ENCODE measurements at places on chromosomes 2 and 18.
A peak's percentile ranks its signal among the peaks of the same experiment; 100 is the strongest.

DNA sequence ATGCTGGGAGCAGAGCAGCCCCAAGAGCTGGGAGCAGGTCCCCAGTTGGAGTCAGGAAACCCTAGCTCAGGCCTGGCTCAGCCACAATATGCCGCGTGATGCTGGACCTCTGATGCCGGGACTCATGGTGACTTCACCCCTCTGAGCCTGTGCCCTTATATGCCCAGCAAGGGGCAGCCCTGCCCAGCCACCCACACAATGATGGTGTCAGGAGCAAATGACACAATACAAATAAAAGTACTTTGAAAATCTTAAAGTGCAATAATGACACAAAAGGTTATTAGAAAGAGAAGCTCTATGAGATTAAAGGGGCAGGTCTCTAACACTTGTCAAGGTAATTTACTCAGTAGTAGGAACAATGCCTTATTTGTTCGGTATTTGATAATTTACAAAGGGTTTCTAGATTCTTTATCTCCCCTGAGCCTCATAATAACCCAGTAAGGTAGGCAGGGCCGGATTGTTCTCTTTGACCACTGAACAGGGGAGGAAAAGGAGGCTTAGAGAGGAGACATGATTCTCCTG lies 18.3 kb upstream of the KIF3C start:
- no peak for DNase-seq

DNA sequence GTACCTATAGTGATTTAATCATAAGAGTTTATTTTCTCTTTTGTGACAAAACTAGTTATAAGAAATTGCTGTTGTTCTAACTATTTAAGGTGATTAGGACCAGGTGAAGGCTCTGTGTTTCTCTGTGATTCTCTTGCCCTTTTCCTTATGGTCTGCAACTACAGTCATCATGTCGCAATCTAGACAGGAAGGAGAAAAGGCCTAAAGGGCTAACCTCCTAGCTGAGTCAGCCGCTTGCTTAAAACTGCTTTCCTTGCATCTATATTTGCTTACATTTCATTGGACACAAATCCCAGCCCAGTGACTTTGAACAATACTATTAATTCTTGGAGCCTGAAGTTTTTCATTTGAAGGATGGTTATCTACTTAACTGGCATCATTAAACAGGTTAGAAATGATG lies 93.1 kb downstream of the PIK3C3 start:
- peak; percentile 97 for DNase-seq

- peak; percentile 93 for DNase-seq
Observed at GRCh38 chr18:59779979-59780378, 82.8 kb upstream of the CCBE1 start.

DNA sequence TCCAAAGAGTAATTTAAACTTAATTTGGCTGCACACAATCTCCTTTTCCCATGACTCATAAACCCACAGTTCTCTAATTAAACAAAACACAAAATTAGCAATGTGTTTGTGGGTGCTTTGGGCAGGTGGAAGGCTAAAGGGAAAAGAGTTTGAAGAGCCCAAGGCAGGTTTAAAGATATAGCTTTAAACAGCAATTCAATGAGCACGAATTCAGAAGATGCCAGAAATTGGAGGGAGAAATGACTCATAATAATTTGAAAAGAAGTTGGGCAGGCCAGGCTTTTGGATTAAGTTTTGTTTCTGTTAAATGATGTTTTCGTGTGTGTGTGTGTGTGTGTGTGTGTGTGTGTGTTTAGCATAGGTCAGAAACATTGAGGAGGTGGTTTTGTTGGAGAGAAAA lies 594.8 kb upstream of the ZEB2 start:
- peak; percentile 14 for DNase-seq

GRCh38 chr2:162164802-162165201 lies 12.8 kb upstream of the GCG start:
- no peak for DNase-seq

DNA sequence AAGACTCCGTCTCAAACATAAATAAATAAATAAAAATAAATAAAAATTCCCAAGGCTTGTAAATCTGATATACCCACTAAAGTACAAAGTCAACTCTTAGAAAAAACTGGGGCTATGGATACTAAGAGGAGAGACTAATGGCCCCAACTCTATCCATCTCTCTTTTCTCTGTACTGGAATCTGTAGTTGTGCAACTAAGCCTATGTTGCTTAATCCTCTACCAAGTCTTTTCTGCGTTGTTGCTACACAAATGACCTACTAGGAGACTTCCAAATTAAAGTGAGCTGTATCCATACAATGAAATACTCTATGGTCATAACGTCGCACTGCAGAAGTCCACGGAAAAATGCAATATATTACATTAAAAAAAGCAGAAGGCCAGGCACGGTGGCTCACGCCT lies 8.1 kb downstream of the MRPS5 start:
- DNase-seq, result peak; percentile 25

GRCh38 chr2:241265506-241265905 lies 50.0 kb downstream of the HDLBP start:
- no peak for DNase-seq

DNA sequence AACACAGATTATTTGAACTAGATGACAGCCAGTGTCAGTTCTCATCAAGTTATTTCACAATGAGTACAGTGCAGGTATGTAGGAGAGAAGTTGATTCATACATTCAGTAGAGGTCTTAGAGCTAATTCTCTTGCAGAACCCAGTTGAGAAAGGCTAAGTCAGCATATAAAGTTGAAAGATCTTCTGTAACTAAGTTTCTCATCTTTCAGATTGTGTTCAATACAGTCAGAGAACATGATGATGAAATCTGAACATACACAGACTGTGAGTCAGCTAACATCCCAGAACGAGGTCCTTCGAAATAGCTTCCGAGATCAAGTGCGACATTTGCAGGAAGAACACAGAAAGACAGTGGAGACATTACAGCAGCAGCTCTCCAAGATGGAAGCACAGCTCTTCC lies 41.9 kb upstream of the LIMS1 start:
- DNase-seq, result peak; percentile 99

DNA sequence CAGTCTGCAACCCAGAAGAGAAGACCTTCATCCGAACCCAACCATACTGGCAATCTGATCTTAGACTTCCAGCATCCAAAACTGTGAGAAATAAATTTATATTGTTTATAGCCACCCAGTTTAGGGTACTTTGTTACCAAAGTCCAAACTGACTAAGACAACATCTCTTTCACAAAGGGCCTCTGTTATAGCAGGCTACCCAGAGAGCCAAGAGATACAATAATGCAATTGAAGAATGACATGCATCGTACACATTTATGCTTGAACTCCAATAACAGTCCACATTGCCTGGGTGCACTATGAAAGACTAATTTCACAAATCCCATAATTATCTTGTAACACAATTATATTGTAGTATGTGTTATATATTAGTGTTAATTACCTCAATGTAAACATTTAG lies 39.1 kb upstream of the ANKRD44 start:
- no peak for DNase-seq

- no peak for DNase-seq
Observed at GRCh38 chr2:186716004-186716403, 22.1 kb downstream of the FAM171B start.

DNA sequence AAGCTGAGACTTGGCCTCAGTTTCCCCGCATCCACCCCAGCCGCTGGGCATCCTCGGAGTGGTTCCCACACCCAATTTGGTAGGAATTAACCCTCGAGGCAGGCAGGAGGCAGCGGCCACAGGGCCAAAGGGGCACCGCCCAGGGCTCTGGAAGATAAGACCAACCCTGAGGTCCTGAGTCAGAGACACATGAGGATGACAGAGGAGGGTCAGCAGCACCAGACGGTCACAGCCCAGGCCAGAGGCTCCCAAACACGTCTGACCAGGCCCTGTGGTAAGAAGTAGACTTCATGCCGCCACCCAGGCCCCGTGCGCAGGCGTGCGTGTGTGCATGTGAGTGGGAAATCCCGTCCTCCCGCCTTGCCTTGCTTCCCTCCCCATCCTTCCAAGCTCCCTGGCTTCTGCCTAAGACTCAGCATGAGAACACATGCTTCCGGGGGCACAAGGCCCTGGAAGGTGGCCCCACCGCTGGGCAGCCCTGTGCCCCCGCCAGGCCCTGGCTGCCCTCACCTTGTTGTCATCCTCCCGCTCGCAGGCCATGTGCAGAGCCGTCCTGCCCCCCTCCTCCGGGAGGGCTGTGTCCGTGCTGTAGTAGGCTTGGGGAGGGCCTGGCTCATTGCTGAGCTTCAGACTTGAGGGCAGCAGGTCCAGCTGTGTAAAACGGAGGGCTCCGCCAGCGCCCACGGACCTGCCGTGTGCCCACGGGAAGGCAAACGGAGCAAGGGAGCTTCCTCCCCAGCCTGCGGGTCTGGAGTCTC lies 46.3 kb downstream of the ANKMY1 start:
- no peak for DNase-seq

GRCh38 chr2:185291035-185291647 lies 447.5 kb upstream of the FSIP2 start:
- DNase-seq, result peak; percentile 65

DNA sequence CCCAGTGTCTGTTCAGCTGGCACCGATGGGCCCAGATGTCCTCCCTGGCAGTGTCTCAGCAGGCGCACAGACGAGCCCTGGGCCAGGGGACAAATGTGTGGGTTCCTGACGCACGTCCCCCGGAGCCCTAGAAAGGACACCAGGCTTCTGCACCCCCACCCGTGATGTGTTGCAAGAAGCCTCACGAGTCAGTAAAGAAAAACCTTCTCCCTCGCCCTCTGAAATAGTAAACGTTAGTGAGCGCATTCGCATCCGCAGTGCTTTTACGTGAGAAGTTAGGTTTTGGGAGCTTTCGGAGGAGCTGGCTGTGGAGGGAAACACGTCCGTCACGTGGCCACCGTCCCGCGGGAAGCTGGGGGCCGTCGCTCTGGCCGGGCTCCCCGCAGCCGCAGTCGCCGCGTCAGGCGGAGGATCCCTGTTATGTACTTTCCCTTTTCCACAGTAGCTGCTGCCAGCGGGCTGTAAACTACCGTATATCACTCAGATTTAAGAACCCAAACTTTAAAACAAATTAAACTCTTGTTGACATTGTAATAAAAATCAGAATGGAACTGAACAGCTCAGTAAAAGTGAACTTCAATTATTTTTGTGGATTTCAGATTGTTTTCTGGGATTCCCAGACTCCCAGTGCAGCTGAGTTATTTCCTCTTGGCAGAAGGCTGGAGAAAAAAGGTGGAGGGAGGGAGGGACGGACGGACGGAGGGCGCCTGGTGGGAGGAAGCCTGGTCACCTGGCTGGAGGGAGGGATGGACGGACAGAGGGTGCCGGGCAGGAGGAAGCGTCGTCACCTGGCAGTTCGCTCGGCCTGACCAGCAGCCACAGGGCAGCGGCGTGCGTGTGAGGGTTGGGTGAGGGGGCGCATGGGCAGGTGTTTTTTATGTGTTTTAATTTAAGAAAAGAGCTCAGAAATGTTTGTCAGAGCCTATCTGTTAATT lies 112.1 kb downstream of the NFATC1 start:
- peak; percentile 75 for DNase-seq

DNA sequence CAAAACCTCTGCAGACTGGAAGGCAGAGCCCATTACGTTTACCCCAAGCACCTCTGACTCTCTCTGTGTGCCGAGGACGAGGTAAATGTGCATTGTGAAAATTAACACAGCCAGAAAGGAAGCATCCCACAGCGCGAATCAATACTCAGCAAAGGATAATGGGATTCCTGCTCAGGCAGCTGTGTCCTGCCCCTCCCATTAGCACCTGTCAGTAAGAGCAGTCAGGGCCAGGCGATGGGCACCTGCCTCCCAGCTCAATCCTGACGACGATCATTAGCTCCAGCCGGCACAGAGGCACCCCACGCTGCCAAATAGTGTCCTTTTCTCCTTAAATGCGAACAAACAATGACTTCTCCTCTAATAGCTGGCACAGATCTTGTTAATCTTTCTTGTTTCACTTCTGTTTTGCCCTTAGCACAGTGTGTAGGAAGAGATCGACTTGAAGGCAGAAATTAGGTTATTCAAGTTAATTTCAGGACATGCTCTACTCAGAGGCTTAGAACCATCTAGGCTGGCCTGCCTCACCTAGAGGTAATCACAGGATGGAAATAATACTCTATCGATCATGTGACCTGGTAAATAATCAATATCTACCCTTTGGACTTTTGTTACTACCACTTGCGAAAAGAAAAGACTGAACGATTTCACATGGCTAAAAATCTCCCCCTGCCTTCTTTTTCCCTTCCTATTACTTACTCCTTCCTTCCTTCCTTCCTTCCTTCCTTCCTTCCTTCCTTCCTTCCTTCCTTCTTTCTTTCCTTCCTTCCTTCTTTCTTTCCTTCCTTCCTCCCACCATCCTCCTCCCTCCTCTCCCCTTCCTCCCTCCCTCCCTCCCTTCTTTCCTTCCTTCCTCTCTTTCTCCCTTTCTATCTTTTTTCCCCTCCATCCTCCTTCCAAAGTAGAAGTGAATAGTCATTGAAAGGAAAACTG lies 487.9 kb upstream of the ID2 start:
- no peak for DNase-seq

DNA sequence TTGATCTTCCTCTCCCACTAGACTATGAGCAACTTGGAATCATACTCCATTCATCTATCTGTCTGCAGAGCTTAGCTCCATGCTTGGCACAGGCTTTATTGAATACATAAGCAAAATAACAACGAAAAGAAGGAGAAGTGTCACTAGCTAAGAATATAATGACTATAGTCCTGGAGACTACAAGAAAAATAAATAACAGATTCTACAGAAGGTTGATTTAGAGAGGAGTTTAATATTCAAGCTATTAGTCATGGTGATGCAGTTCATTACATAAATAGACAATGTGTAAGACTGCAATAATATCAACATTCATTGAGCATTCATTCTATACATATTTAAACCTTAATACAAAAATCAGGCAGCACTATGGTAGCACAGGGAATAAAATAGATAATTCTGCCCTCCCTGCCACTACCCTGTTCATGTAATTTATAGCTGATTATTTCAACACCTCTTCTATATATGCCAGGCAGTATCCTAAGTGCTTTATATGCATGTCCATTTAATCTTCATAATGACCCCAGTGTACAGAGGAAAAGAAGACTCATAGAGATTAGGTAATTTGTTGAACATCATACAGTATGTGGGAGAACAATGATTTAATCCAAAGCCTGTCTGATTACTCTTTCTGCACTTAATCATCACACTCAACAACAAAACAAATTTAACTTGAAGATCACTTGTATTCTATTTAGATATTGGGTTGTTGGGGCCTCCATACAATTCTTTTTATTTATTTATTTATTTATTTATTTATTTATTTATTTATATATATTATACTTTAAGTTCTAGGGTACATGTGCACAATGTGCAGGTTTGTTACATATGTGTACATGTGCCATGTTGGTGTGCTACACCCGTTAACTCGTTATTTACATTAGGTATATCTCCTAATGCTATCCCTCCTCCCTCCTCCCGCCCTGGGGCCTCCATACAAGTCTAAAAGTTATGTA lies 165.3 kb downstream of the RNF152 start:
- DNase-seq, result peak; percentile 60

GRCh38 chr18:9466846-9467245 lies 8.5 kb upstream of the RALBP1 start:
- DNase-seq, result no peak

DNA sequence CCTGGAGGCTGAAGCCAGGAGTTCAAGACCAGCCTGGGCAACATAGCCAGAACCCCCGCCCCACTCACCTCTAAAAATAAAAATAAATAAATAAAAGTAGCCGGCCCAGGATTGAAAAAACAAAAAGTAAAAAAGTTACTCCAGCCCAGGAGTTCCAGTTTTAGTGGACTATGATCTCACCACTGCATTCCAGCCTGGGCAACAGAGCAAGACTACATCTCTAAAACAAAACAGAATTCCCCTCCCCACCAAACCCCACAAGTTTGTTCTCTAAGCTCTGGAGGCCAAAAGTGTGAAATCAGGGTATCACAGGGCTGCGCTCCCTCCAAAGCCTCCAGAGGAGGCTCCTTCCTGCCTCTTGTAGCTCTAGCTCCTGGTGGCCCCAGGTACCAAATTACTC lies 1.7 kb downstream of the D2HGDH start:
- no peak for DNase-seq
